ENCODE measurements at places on chromosomes 12 and 14.

- DNase-seq: no peak
These were observed 3.2 kb downstream of the MMP19 start for GRCh38 chr12:55839345-55840140.

DNA sequence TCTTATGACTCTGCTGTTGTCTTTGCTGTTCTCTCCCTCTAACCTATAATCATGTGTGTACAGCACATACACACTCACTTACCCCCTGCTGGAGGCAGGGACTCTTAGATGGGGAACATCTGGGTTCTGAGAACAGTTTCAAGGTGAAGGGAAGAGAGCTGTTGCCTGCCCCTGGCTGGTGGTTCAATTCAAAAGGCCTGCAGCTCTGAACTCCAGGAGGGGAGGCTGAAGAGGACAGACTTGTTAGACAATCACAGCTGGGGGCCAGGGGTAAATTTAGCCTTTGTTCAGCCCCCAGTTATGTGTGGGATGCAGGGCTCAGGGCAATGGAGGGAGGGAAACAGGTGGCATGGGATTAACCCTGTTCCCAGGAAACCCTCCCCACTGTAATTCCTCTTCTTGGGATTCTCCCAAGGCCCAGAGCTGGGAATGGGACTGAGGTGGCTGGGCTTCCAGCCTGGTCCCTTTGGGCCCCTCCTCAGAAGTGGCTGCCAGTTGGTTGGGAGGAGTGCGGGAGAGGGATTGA, 1.9 kb downstream of the MYL6B start:
- no peak for DNase-seq

DNA sequence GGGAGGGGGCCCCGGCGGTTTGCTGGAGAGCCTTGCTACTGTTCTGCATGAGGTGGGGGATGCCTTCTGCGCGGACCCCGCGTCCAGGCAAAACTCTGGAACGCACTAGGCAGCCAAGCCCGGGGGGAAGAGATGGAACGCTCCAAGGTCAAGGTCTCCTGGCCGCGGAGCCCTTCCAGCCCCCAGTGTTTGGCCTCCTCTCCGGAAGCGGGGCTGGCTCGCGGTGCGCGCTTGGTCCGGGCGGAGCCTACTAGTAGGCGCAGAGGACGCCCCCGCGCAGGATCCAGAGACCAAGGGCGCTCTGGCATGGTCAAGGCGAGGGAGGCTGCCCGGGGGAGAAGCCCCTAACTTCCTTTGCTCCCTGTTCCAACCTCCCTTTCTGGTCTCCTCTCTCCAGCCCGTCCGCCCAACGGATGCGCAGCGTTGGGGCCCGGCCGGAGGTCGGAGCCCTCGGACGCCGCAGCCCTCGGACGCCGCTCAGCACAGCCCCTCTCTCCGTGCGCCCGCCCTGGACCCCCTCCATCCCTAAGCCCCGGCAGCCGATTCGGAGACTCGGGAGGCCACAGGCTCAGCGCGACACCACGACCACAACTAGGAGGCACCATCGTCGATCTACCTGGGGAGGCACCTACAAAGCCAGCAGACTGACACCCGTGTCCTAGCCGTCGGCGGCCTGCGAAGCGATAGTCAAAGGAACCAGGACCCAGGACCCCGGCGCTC, 669 bp upstream of the KCNK13 start:
- DNase-seq: no peak

GRCh38 chr14:101623685-101624444, 62.6 kb downstream of the DIO3 start:
- no peak for DNase-seq

All from stimulated activated CD4-positive, alpha-beta T cell treated with anti-CD3 and anti-CD28 coated beads, Interleukin-12 subunit alpha, Interleukin-12 subunit beta, amount 100 ng/mL, for 24 hours (primary cell).